Activated CD4-positive, alpha-beta memory T cell treated with anti-CD3 and anti-CD28 coated beads, Interleukin-2, amount 10 ng/mL, durations not matched to agents 7 days and 5 days (primary cell): ENCODE measurements at places on chromosomes 7 and 10.
A peak's percentile ranks its signal among the peaks of the same experiment; 100 is the strongest.

GRCh38 chr10:129622291-129622690, 155.2 kb downstream of the MGMT start:
- DNase-seq, result no peak

- no peak for DNase-seq
Observed at GRCh38 chr7:2190531-2190930, 42.2 kb downstream of the MAD1L1 start.

DNA sequence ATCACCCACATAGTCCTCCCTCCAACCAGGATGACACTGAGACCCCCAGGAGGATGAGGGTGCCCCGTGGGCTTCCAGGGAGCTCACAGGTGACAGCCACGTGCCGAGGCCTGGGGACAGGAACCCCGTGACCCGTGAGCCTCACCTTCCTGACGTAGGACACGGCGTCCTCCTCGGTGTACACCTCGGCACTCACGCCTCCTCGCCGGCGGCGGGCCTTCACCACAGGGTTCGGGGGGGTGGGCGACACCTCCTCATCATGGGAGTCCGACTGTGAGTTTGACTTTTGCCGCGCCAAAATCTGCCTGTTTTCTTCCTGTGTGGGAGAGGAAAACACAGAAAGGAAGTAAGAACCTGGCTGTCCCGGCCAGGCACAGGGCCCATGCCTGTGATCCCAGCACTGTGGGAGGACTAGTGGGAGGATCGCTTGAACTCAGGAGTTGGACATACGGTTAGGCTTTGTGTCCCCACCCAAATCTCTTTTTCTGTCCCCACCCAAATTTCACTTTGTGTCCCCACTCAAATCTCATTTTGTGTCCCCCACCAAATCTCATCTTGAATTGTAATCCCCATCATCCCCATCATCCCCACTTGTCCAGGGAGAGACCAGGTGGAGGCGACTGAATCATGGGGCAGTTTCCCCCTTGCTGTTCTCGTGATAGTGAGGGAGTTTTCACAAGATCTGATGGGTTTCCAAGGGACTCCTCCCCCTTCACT, 45.9 kb upstream of the DNAAF5 start:
- no peak for DNase-seq

DNA sequence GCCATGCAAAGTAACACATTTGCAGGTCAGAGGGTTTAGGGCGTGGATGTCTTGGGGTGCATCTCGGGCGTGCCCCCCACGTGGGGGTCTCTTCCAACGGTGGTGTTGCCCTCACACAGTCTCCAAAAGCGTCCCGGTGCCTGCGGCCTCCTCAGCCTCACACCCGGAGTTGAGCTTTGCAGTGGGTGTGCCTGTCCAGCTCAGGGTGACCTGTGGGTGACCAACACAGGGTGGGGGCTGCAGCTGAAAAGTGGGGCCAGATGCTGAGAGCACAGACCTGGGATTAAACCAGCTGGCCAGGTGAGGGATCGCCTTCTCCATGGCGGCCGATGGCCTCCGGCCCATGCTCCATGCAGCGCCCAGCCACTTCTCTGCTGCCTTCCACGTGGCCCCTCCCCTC, 63.1 kb downstream of the PWWP2B start:
- no peak for DNase-seq

DNA sequence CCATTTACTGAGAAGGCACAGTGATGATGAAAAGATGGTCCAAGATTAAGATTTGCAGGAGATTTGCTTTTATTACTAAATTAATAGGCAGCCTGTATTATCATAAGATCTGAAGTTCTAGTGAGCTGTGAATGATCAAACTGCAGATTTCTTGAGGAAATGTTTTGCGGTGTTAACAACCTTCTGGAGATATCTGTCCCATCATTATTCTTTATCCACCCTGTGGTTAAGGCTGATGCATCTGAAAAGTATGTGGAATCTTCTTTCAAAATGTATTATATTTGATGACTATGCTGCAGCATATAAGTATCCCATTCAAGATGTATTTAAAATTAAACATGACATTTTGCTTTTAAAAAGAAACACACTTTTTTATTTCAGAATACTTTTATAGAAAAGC, 150.3 kb downstream of the POLR1F start:
- DNase-seq, result no peak

DNA sequence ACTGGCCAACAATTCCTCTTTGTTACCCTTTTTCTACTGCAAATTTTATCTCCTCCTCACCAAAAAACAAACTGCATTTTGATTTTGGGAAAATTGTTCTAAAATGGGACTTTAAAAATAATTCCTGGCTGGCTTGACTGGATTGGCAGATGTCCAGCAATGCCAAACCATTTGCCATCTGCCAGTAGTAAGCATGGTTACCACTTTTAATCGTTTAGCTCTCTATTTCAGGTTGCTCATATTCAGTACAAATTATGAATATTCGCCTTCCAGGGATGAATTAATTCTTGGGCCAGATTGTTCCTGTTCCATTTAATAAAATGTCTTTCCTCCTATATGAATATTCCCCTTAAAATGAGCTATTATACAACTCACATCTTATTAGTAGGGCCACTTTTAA, 35.7 kb downstream of the SMNDC1 start:
- DNase-seq, result no peak

DNA sequence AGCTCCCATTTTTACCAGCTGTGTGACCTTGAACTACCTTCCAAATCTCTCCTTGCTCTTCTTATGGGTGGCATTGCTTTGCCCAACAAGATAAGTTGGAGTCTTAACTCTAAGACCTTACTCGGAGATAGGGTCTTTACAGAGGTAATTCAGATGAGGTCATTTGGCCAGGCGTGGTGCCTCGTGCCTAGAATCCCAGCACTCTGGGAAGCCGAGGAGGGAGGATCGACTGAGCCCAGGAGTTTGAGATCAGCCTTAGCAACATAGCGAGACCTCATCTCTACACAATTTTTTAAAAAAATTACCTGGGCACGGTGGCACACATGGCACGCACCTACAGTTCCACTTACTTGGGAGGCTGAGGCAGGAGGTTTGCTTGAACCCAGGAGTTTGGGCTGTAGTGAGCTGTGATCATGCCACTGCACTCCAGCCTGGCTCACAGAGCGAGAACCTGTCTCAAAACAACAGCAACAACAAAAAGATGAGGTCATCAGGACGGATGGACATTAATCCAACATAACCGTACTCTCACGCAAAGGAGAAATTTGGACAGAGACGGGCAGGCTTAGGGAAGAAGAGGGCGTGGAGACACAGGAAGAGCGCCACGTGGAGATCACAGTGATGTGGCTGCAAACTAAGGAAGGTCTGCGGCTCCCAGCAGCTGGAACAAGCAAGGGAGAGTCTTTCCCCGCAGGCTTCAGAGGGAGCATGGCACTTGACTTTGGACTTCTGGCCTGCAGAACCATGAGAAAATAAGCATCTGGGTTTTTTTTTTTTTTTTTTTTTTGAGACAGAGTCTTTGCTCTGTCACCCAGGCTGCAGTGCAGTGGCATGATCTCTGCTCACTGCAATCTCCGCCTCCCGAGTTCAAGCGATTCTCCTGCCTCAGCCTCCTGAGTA, 122.3 kb upstream of the CARD11 start:
- no peak for DNase-seq

- no peak for DNase-seq
Observed at GRCh38 chr7:156034397-156034796, 222.1 kb upstream of the SHH start.

- no peak for DNase-seq
Observed at GRCh38 chr7:95577137-95577536, 19.2 kb downstream of the PDK4 start.

DNA sequence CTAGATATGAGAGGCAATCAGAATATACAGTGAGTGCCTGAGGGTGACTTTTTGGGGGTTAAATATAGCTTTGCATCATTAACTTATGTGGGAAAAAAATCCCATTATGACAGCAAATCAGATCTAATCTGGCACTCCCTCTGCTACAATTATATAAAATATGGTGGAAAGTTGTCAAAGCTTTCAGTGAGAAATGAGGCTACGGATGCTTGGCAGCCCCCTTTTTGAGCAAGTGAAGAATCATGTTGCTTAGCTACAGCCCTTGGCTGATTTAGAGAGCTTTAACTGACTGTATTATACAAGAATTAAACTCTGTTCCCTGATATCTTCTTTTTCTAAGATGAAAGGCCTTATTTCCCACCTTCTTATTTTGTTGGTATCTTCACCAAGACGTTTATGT, 57.4 kb downstream of the GPR158 start:
- DNase-seq, result no peak

DNA sequence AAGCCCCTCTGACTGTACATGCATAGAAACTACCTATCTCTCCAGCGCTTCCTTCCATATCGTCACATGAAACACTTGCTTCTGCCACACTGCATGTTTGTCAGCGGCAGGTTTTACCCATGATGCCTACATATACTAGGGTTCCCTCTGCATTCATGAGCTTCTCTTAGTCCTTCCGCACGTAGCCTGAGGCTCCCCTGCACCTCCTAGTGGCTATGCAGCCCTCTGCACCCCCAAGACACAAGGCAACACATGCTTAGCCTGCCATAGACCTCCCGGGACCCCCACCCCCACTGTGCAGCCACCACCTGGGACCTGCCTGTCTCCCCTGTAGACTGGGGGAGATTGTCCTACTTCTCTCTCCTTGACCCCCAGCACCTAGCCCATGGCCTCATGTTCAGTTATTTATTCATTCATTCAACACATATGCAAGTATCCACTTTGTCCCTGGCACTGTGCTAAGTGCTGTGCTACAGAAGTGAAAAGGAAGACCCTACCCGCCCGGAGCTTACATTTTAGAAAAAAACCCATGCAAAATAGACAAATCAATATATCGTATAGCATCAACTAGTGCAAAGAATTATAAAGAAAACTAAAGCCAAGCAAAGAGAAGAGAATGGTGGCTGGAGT, 23.5 kb downstream of the TMEM273 start:
- peak; percentile 55 for DNase-seq

DNA sequence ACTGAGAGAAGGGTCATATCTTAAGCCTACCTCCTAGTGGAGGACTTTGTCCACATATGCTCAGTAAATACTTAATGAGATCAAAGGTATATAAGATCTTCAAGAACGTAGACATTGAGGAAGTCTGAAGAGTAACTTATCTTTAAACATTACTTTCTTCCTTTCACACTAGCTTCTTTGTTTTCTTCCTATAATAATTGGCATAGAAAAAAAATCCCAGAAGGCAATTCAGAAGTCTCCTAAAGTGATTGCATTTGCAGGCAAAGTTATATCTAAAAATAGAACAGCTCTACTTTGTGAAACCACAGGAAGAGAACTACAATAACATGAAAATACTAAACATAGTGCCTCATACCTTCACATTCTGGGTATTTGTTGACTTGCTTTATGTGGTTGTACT, 150.4 kb downstream of the PPP1R3A start:
- no peak for DNase-seq

DNA sequence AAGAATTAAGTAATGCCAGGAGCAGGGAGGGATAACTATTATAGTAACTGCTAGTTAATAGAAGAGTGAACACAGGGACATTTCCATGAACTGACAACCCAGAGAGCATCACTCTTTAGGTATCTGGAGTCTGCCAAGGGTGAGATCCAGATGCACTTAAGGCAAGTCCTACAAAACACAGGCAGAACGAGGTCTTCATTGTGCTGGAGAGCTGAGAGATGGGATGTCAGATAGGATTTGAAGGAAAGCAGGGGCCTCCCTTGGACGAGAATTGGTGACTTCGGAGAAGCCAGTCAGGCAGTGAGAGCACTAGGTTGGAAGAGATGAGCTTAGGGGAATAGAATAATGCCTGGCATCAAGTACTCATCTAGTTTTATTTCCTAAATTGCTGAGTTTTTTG, 684.5 kb downstream of the GATA3 start:
- no peak for DNase-seq

DNA sequence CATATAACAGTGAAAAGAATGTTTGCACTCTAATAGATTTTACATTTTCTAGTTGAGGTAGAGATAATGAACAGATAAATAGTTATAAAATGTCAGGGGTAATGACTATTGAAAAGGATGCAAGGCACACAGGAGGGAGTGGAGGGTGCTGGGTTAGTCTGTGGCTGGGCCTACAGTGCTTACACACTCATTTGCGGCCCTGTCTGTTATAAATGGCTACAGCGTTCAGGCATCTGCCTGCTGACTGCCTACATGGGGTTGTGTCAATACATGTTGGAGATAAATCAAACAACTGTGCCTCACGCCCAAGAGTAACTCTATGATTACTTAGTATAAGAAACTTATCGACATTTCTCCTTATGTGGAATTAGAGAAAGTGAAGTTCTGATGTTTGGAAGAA, 313.3 kb downstream of the ACTR3B start:
- DNase-seq, result no peak

- no peak for DNase-seq
Observed at GRCh38 chr10:132644527-132645246, 107.1 kb downstream of the INPP5A start.

DNA sequence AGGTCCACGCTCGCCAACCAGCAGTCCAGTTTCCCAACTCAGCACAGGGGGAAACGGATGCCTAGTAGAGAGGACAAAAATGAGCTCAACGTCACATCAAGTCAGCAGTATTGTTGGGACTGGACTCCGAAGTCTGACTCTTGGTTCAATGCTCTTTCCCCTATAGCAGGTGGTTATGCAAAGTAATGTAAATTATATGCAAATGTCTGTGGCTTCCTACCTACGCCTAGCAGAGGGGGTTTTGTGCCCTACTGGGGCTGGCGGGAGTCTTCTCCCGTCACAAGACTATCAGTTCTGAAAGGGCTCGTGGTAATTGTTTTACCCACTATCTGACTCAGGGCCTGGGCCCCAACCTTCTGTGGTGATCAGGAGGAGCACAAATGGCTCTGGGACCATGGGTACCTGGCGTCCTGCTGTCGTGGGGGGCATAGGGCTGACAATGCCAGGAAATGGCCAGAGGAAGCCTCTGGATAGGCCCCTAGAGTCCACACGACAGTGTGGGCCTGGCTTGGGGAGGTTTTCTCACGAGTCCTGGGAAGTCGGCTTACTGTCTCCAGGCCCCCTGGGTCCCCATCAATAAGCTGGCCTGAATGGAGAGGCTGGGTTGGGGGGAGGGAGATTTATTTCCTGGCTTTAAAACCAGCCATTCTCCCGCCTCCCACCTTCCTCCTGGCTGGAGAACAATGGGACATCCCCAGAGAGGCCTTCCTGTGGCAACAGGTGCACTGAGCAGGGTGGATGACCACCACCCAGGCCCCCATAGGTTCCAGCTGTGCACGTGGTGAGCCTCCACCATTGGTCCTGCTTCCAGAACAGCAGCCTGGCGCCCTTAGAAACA, 41.8 kb downstream of the UNC5B start:
- DNase-seq, result no peak

- no peak for DNase-seq
Observed at GRCh38 chr10:98610836-98611235, 164.1 kb upstream of the HPS1 start.

GRCh38 chr7:93921607-93922566, at the start of gene GNG11:
Gene GNG11 (plus strand): TSS chr7:93921735. CDS start chr7:93922138, 403 bp downstream.
- DNase-seq, result peak; percentile 26

DNA sequence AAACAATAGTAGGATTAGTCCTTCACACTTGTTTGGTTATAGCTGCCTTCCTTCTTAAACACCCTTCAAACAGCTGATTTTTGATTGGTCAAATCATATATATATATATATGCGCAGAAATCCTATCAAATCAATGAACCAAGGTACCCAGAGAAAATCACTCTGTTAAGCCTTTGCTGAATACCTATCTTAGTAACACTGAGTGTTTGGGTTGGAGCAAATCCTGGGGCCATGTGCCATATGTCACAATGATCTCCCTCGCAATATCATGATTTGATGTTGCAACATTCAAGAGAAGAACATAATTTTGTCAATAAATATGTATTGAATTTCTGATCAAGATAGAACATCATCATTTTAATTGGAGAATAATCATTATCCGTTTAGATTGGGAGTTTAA, 795.6 kb downstream of the REEP3 start:
- DNase-seq, result no peak

GRCh38 chr7:28230261-28230660, 49.7 kb upstream of the JAZF1 start:
- no peak for DNase-seq

GRCh38 chr7:3861941-3862340, 560.9 kb downstream of the SDK1 start:
- DNase-seq, result no peak
